ENCODE measurements at places on chromosomes 6 and 20.

DNA sequence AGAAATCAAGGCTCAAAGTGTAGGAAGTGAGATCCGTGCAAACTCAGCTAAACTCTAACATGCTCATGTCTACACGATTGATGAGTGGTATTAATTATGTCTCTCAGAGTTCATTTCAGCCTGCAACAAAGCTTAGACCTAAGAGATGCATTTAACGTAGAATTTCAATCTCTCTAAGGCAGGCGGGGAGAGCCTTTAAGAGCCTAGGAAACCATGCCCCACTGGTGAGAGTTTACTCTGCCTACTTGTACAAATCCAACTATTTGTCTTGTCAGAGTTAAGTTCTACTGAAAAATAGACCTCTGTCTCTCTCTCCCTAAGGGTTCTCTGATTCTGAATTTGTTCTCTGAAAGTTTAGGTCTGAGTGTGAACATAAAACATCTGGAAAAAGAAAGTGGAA lies 100.9 kb downstream of the SPTLC3 start:
- DNase-seq: no peak

GRCh38 chr6:21729431-21729830 lies 135.9 kb downstream of the SOX4 start:
- DNase-seq: no peak

DNA sequence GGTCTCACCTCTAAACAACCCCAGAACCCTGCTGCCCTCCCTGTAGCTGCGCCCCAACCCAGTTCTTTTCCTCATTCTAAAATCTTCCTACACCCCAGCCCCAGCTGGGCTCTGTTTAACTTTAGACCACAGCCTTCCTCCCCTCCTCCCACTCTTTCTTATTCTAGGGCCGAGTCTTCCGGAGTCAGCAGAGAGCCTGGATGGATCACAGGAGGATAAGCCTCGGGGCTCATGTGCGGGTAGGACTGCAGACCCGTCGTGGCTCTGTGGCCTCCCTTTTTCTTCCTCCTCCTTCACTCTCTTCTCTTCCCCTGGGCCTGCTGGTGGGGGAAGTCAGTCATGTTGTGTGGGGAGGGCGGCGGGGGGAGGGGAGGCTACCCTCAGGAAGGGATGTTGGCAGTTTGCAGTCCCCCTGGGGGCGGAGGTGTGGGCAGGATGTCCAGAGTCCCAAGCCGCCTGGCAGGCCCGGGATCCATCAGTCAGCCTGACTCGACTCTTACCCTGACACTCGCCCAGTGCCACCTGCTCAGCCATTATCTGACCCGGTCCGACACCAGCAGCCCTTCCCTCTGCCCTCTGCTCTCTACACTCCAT lies 8.1 kb downstream of the CAPN11 start:
- no peak for DNase-seq

GRCh38 chr6:107244742-107245480 lies 129.6 kb upstream of the BEND3 start:
- no peak for DNase-seq

GRCh38 chr6:14784596-14785492 lies 461.0 kb upstream of the JARID2 start:
- DNase-seq: no peak

GRCh38 chr6:451336-451735 lies 59.8 kb downstream of the IRF4 start:
- no peak for DNase-seq

DNA sequence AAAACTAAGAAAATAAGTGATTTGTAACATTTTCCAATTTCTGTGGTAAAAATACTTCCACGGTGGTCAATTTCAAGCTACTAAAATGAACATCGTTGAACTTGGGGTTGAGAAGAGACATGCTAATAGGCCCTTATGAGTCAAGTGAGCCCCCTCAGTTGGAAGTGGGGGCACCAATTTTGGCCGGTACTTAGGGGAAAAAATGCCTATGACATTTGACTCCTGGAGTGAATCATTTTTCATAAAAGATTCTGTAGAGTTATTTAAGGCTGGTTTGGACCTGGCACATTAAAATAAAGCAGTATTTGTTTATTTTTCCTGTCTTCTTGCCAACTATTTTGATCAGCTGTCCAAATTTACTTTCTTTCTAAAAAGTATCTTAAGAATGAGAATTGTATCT lies 32.4 kb upstream of the CAP2 start:
- DNase-seq: no peak

- no peak for DNase-seq
Measured at GRCh38 chr6:43923376-43924221, 153.6 kb downstream of the VEGFA start.

GRCh38 chr6:169559592-169559991 lies 142.2 kb downstream of the WDR27 start:
- no peak for DNase-seq

DNA sequence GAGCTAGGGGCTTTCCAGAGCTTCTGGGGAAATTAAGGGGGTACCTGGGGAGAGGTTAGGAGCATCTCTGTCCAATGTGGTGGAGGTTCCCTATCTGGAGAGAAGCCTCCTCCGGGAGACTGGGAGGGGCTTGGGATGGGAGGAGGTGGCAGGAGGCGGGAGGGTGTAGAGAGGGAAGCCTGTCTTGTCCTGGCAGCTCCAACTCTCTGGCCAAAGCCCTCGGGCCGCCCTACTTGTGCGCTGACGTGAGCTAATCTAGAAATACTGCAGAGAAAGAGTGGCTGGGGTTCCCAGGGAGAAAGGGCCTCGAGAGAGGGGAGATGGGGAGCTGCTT lies 1.6 kb upstream of the SLC32A1 start:
- no peak for DNase-seq

Measured in retinal pigment epithelial cell (primary cell).